ENCODE measurements at places on chromosomes 11 and 22.

DNA sequence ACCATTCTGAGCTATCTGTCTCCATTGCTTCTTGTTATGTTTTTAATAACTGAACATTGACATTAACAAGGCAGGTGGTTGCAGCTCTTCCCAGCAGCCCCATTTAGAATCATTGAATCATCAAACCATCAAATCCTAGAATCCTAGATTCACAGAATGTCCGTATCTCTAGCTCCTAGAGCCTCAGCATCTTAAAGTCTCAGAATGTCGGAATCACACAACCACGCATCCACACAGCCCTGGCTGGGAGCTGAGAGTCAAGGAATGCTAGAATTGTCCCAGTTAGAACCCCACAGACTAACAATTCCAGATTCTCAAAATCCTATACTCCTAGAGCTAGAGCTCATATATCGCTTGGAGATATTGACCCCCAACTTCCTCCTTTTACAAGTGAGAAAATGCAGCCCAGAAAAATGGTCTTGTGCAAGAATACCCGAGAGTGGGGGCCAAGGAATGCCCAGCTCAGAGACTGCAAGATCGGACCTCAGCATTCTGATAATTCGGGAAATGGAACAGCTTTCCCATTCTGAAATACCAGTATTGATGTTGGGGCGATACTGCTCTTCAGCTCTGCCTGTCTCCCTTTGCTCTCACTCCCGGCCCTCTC, 38.8 kb downstream of the PDE2A start:
- DNase-seq: no peak

GRCh38 chr22:44288913-44289312, 23.8 kb downstream of the SHISAL1 start:
- no peak for DNase-seq

- DNase-seq: no peak
These were observed 388.8 kb upstream of the B3GAT1 start for GRCh38 chr11:134800826-134801225.

DNA sequence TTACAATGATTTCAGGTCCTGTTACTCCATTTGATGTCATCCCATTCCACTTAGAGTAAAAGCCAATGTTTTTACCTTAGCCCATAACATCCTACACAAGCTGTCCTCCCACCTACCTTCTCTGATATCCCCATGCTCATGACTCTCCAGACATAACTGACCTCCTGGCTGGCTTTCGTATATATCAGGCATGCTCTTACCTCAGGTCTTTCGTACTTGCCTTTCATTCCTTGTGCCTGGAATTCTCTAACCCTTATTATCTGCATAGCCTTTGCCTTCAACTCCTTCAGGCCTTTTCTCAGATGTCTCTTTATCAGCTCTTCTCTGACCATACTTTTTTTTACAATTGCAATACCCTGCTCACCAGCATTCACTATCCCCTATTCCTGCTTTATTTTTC, 10.3 kb upstream of the CYB5R2 start:
- no peak for DNase-seq

GRCh38 chr11:82233201-82233600, 500.5 kb downstream of the FAM181B start:
- DNase-seq: no peak

GRCh38 chr11:73866586-73866996, 10.1 kb downstream of the COA4 start:
- no peak for DNase-seq

DNA sequence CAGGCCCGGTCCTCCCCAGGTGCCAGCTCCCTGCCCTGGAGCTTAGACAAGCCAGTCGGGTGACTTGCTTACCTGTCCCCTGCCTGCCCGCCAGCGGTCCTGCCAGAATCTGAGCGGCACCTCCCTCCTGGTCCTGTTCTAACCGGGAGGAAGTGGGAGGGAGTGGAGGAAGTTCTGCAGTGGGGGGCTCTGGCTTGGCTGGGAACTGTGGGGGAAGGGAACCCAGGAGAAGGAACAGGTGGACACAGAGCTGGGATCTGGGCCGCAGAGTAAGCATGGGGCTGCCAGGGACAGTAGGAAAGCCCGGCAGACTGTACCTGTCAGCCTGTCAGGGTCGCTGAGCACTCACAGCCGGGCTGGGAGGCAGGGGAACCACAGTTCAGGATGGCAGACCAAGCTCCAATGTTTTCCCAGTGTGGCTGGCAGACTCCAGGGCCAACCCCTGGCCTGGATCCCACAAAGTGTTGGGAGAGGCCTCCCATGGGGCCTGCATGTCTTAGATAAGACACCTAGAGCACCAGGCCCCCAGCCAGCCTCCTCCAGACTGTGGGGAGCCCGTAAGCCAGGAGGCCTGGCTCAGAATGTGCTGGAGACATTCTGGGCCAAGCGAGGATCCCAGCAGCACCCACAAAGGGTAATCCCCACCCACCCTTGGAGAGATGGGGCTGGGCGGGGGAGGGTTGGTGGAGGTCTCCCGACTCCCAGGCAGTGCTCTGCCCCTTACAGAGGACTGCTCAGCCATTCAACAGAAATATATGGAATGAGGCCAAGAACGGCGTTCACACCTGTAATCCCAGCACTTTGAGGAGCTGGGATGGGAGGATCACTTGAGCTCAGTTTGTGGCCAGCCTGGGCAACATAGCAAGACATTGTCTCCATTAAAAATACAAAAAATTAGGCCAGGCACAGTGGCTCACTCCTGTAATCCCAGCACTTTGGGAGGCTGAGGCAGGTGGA, 2.3 kb downstream of the CYB5R3 start:
- no peak for DNase-seq

DNA sequence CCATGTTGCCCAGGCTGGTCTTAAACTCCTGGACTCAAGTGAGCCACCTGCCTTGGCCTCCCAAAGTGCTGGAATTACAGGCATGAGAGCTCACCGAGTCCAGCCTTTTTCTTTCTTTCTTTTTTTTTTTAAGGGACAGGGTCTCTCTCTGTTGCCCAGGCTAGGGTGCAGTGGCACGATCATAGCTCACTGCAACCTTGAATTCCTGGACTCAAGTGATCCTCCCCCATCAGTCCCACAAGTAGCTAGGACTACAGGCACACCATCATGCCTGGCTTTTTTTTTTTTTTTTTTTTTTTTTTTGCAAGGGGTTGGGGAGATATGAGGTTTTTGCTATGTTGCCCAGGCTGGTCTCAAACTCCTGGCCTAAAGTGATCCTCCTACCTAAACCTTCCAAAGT, 78.5 kb downstream of the MRTFA start:
- no peak for DNase-seq

DNA sequence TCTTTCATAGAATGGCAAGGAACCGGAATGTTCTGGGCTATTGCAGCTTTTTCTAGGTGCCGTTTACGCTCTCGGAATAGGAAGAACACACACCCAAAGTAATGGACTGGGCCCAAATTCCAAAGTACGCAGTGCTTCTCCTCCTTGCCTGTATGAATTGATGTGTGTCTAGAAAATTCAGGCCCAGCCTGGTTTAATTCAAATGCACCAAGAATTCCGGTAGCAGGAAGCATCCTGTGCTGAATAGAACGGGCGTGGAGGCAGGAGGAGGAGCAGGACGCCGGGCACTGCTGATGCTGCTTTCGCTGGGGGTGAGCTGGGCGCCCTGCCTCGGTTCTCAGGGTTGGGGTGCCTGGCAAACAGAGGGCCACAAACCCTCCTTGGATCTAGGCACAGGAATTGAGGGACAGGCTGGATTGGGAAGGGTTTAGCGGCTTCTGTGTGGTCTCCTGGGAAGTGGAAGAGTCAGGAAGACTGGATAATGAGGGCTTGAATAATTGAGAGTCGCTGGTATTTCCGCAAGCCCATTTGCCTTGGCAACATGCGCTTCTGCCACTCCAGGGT, 2.0 kb downstream of the PARVB start:
- no peak for DNase-seq

DNA sequence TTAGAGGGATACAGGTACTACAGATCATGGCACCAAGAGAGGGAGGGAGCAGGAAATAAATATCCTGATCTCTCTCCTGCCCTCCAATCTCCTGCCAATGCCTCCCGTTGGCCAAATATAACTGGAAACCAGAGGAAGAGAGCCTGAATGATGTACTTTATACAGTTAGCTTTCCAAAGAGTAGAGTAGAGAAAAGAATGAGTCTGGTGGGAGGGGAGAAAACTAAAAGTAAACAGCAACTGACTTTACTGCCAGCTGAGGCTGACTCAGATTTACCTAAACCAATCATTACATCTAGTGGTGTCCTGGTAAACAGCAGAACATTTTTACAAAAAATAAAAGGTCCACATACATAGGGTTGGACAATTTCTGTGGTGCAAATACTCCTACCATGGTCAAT, 5.1 kb downstream of the MPZL3 start:
- no peak for DNase-seq

GRCh38 chr11:64766881-64767280, 7.1 kb upstream of the PYGM start:
- DNase-seq: no peak

DNA sequence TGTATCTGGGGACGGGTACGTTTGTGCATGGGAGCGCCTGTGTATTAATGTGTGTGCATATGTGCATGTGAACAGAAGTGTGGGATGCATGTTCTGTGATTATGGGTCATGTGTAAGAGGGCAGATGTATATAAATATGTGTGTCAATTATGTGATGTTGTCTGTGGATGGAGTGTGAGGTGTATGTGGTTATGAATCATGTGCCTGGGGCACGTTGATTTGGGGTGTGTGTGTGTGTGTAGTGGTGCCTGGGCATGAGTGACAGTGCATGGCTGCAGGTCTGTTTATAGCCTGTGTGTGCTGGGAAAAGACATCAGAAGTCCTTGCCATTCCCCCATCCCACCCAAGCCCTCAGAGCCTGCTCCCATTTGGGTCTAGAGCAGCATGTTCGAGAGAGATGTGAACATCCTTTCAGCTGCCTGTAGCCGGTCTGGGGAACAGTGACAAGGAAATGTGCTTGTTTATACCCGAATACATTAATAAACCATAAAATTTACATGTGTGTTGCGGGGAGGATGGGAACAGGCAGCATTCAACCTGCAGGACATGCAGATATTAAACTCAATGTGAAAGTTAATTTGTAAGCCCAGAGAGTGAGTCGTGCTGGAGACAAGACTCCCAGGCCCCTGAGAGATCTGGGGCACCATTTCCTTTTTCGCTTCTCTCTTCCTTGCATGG, 129.0 kb downstream of the NECTIN1 start:
- no peak for DNase-seq

GRCh38 chr11:62201376-62201775, 7.1 kb upstream of the SCGB2A1 start:
- no peak for DNase-seq

GRCh38 chr22:38735465-38736256, 20.1 kb downstream of the SUN2 start:
- no peak for DNase-seq

DNA sequence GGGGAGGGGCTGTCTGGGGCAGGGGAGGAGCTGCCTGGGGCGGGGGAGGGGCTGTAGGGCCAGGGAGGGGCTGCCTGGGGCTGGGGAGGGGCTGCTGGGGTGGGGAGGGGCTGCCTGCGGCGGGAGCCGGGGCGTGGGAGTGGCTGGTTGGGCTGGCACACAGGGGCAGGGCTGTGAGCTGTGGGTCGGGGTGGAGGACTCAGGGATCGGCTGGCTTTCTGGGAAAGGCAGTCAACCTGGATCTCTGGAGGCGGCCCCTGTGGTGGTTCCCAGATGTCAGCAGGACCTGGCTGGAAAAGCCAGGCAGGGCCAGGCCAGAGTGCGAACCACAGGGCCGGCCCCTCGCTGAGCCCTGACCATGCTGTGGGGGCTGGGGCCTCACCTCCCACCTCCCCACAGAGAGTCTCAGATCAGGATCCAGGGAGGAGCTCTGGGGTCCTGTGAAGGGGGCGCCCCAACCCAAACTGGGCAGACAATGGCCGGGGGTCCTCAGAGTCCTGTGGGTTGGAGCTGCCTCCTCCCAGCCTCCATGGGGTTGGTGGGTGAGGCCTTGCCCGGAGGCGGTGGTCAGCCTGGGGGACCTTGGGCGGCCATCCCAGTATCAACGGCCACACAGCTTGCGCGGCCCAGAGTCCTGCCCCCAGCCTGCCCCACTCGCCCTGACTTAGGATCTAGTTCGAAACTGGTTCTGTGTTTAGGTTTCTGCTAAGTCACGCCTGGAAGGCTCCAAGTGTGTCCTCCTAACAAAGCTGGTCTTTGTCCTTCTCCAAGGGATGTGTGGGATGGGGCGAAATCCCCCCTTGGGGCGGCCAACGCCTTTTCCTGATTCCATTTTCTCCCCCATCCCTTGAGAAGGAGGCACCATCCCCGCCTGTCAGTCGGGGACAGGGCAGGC, 1.9 kb downstream of the MUC5B start:
- DNase-seq: no peak

- DNase-seq: no peak
These were observed 12.9 kb downstream of the PCSK7 start for GRCh38 chr11:117219001-117219400.

GRCh38 chr11:35323076-35323868, 96.1 kb downstream of the SLC1A2 start:
- no peak for DNase-seq

- no peak for DNase-seq
These were observed 12.0 kb downstream of the PDHX start for GRCh38 chr11:34928268-34928959.

- no peak for DNase-seq
These were observed 7.3 kb upstream of the C11orf86 start for GRCh38 chr11:66967670-66968425.

DNA sequence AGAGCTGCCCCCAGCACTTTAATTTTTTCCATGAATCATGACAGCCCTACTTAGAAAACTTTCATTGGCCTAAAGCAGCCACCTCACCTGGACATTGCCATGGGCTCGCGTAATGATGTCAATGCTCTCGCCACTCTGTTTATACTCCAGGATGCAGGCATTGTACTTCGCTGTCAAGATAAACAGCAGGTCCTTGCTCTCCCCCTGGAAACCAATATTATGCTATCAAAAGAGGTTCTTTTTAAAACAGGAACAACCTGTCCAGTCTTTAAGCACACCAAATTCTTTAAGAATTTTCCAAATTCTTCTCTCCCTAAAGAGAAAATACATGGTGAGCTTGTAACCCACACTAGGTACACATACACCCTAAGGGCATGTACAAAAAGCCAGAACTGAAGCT, 3.0 kb downstream of the DDB1 start:
- no peak for DNase-seq

DNA sequence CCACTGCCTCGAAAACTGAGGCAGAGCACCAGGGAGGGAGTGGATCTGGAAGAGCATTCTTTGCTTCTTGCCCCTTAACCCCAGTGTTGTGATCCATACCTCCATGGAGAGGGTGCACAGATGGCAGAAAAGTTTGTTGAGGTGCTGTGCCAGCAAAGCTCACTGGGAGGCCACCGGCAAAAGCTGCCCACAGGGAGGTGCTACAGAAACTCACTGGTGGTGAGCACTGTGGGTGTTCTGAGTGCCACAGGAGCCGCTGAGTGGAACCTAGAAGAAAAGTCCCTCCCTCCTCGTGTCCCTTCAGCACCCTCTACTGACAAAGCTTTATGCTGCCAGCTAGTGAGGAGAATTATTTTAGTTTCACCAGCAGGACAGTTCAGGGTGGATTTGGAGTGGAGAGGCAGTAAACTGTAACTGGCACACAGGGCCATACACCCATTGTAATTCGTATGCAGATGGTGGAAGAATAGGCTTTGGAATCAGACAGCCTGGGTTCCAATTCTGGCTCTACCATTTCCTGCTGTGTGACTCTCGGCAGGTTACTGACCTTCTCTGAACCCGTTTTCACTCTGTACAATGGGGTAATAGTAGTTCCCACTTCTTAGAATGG, 84.6 kb downstream of the SWAP70 start:
- no peak for DNase-seq

- no peak for DNase-seq
These were observed 15.9 kb downstream of the CRELD2 start for GRCh38 chr22:49934160-49934890.

GRCh38 chr22:37556710-37557109, 3.6 kb upstream of the CDC42EP1 start:
- no peak for DNase-seq

- DNase-seq: no peak
These were observed 132.9 kb downstream of the CHST1 start for GRCh38 chr11:45532546-45532945.

- DNase-seq: no peak
These were observed 87.2 kb downstream of the WNT7B start for GRCh38 chr22:45889539-45890350.

Measured in stimulated activated CD8-positive, alpha-beta memory T cell treated with anti-CD3 and anti-CD28 coated beads, Interleukin-4, amount 100 ng/mL, for 1 hour (primary cell).